GM18507 (cell line): ENCODE measurements at places on chromosomes 7 and 10.

DNA sequence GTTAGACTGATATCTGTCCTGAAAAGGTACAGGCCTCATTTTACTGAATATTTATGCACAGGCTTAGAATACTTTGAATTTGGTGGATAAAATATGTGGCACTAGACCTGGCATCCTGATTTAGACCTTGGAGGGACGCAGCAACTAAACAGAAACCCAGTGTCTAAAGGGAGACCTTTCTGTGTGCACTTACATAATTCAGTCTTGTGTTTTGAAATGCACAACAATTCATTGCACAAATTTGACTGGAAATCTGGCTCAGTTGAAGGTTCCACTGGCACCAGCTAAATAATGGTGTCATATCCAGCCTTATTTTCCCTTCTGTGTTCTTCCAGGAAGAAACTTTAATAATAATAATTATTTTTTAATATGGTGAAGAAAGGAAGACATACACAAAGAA is 142.1 kb downstream of the SND1 start:
- DNase-seq = no peak

GRCh38 chr10:62025134-62025794 is 123.8 kb downstream of the ARID5B start:
- DNase-seq = no peak

DNA sequence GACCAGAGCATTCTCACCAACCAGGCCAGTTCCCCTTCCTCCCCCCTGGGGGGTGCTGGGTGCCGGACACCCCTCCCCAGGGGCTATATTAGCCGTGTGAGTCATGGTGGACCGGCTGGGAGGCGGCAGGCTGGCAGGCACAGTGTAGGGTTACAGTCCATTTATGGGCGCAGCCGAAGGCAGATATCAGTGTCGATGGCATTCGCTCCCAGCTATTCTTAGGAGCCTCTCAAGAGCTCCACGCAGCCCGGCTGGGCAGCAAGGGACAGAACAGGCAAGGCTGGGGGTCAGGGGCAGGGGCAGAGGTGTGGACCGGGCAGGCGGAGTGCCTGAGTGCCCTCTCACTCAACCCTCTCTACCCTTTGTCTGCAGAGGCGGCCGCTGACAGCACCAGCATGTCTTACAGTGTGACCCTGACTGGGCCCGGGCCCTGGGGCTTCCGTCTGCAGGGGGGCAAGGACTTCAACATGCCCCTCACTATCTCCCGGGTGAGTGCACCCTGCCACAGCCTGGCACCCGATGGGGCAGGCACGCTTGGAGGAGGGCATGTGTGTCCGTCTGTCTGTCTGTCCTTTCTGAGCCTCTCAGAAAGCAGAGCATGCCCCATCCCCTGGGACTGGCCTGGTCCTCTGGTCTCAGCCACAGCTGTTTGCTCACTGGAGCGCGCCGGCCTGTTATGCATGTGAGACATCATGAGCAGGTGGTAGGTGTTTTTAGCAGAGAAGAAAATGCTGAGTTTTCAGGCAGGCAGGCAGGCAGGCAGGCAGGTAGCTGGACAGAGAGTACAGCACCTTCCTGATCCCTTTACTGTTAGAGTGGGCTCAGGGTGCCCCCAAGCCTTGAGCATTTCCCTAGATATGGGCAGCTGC is at the start of gene LDB3:
LDB3 (plus strand) TSS at position 215 of the 869 bp plus-strand sequence; CDS start at position 396, 181 bp downstream.
- DNase-seq = peak; percentile 48

- no peak for DNase-seq
Measured at GRCh38 chr7:44489955-44490350, 505 bp downstream of the NUDCD3 start.

DNA sequence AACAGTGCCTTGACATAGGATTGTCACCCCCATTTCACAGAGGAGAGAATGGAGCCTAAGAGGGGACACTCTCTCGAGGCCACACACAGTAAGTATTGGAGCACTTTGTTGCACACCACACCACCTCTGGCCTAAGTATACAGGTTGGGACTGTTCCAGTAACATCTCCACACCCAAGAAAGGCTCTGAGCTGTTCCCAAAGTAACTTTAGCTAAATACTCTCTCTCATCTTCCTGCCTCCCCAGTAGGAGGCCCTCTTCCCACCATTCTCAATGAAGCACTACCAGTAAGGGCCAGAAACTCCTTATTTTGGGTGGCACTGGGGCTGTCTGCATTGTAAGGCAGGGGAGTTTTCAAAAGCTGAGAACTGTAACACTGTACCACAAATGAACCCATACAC is 189.5 kb downstream of the ZNF438 start:
- DNase-seq = no peak

- DNase-seq = no peak
Measured at GRCh38 chr7:44087911-44088838, 5.8 kb upstream of the POLM start.

DNA sequence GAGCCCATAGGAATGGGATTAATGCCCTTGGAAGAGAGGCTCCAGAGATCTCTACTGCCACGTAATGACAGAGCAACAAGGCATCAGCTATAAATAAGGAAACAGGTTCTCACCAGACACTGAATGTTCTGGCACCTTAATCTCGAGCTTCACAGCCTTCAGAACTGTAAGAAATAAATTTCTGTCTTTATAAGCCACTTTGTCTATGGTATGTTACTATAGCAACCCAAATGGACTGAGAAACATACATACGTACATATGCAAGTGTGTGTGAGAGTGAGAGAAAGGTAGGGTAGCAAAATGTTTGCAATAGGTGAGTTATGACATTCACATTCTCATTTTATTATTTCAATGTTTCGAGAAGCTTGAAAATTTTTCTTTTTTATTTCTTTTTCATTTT is 22.1 kb upstream of the HTR5A start:
- DNase-seq = no peak

- no peak for DNase-seq
Measured at GRCh38 chr7:101586078-101586905, 42.8 kb downstream of the MYL10 start.

GRCh38 chr7:101185258-101185839 is 5.3 kb upstream of the NAT16 start:
- DNase-seq = no peak

DNA sequence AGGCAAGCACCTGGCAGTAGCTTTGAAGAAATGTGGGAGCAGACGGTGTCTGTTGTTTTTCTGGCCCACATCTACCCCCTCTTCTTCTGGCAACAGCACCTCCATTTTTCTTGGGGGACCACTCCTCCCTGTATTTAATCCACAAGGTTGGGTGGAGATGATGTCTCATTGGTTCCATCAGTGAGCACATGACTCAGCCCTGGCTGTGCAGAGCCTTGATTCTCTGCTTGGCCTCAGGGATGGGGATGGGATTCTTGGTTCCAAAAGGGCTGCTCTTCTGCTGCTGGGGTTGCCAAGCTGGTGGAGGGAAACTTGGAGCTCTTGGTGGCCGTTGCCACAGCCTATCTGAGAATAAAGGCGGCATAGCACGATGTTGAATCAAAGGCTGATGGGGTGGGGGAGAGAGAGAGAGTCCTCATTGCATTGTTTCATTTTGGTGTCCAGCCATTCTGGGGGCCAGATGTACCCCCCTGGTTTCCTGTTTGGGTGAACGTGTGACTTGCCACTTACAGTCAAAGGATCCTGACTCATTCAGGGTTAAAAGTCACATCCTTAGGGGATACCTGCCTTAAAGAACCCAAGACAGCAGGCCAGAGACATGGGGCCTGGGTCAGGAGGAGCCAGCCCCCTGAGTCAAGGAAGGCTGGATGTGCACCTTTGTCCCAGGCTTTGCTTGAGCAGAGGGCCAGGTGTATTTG is 25.9 kb downstream of the GRK5 start:
- DNase-seq = no peak

GRCh38 chr10:44101082-44101481 is 283.8 kb downstream of the CXCL12 start:
- DNase-seq = no peak

- DNase-seq = no peak
Measured at GRCh38 chr7:102175423-102176170, 111.1 kb upstream of the SH2B2 start.

- no peak for DNase-seq
Measured at GRCh38 chr10:71392791-71393781, 3.6 kb upstream of the CDH23 start.

DNA sequence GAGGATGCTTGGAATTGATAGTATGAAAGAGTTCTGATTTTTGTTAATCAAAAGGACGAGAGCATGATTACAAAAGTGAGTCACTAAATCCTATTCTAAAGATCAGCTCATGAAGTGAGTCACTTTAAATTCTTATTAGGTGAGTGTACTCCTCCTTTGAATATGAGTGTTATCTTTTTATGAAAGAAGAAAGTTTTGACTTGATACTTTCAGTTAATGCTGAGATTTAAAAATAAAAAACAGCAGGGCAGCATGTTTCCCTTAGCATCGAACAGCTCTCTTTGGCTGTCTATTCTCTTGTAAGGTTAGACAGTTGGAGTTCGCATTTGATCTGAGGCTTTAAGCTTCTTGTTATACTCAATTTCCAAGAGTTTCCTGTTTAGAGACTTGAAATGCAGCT is 222.0 kb downstream of the TWIST1 start:
- no peak for DNase-seq

GRCh38 chr10:25180801-25181200 is 6.0 kb downstream of the GPR158 start:
- no peak for DNase-seq

GRCh38 chr10:128316925-128317324 is 190.7 kb upstream of the MKI67 start:
- no peak for DNase-seq

DNA sequence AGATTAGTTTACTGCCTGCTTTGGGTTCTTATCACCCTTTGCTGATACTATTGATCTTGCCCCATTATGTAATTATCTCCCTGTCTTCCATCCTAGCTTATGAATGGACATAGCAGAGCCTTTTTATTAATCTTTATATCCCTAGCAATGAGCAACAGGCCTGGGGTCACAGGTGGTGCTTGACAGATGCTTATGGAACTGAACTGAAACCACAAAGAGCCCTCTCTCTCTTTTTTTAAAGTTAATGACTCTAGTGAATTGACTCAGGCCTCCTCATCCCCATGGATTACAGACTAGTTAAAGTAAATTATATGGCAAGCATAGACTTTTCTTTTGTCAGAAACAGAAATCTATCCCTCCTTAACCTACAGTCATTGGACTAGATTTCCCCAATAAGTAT is 265.2 kb downstream of the PHTF2 start:
- no peak for DNase-seq

DNA sequence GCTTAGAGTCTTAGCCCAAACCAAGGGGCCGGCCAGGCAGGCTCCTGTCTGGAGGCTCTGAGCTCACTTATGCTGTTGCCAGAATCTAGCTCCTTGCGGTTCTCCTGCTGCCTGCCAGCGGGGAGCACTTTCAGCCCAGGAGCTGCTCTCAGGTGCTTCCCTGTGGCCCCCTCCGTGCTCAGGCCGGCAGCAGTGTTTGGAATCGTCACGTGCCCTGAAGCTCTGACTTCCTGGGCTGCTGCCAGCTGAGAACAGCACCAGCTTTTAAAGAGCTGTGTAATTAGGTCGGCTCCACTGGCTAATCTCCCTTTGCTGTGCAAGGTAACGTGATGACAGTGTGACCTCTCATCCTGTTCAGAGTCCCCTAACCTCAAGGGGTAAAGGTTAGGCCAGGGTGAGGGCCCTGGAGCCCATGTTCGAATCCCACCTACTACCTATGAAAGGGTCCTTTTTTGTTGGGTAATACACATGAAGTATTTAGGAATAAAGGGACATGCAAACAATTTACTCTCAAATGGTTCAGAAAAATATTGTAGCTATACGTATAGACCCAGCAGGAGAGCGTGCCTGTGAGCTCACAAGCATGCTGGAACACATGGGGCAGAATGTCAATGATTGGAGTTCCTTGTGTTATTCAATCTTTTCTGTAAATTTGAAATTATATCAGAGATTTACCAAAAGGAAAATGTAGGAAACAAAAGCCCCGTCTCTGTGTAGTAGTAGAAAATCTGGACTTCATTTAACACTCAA is 16.6 kb downstream of the ZNF862 start:
- no peak for DNase-seq

- DNase-seq = no peak
Measured at GRCh38 chr10:63833411-63834060, 312.3 kb downstream of the REEP3 start.

GRCh38 chr10:95588025-95588424 is 26.9 kb upstream of the SORBS1 start:
- no peak for DNase-seq

GRCh38 chr7:157565201-157565626 is 228.4 kb downstream of the DNAJB6 start:
- DNase-seq = no peak

GRCh38 chr10:89946106-89946505 is 244.7 kb downstream of the KIF20B start:
- DNase-seq = no peak

GRCh38 chr10:49417311-49418052 is 21.6 kb upstream of the DRGX start:
- no peak for DNase-seq

GRCh38 chr10:35340975-35341374 is 4.7 kb downstream of the CCNY start:
- DNase-seq = no peak

GRCh38 chr7:69786730-69787395 is 188.6 kb downstream of the AUTS2 start:
- no peak for DNase-seq

DNA sequence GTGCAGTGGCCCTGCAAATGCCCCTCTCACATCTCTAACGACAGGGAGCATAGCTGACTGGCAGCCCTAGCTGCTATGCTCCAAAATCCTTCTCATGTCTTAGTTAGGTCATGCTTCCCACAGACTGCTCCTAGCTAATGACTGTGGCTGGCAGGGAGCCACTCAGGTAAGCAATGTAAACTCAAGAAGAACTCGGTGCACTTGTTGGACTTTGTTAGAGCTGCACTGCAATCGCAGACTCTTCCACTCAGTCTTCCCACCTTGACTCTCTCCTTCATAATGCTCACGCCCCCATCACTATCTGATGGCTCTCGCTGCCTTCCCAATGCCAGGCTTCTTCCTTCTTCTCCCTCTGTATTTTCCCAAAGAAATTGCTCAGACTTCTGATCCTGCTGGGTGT is 24.0 kb downstream of the OR9A2 start:
- no peak for DNase-seq

GRCh38 chr7:18896343-18896975 is 221.0 kb downstream of the TWIST1 start:
- DNase-seq = no peak

- DNase-seq = no peak
Measured at GRCh38 chr10:71837098-71837827, 13.8 kb downstream of the PSAP start.

- no peak for DNase-seq
Measured at GRCh38 chr7:102169651-102170392, 116.8 kb upstream of the SH2B2 start.

DNA sequence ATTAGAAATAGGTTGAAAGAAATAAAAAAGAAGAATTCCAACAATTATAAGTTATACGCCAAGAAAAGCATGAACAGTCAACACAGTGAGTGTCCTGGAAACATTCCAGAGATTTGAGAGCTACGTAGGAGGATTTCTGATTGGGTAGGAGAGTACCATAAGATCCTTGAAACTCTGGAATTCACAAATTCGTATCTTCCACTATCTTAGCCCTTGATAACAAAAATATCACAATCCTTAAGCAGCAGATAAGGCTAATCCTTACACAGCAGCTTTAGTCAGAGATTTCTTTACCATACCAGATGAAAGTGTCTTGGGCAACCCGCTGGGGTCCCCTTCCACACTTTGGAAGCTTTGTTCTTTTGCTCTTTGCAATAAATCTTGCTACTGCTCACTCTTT is 8.2 kb downstream of the TPK1 start:
- no peak for DNase-seq
